ENCODE measurements at places on chromosomes 16 and 17. TPM values are rescaled to one million over a fixed set of nuclear protein-coding genes. Genes with fewer than 3 reads are reported as not detected.

The SOX9 gene
- 20.8 TPM for polyA plus RNA-seq

The TPSB2 gene
- not detected for polyA plus RNA-seq

The GRAPL gene
- polyA plus RNA-seq: not detected

DNA sequence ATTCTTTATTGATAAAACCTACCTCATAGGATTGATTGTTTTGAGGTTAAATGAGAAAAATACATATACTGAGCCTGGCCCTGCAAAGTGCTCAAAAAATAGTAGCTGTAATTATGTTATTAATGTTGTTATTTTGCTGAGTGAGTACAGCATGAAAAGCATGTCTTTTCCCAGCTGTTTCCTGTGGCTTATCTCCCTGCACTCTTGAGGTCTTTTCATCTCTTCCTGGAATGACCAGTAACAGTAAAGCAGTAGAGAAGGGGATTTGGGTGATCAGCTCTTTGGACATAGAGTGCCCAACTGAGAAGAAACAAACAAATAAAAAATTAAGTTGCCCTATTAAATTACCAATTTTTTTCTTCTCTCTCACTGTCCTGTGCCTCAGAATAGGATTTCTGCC, 53.7 kb downstream of the NFAT5 start:
- H3K4me3 ChIP-seq: no peak overlapping the region
- DNase-seq: no peak
- H3K36me3 ChIP-seq: 0 out of 2 replicates have a peak, but pooled peaks cover 13% of the 10 kb centered on the region
- no peaks in the 10 kb centered on the region for H3K27me3 ChIP-seq
- no peak overlapping the region for H3K27ac ChIP-seq
- peaks cover 30% of the 10 kb centered on the region for H3K4me1 ChIP-seq

The NAGS gene
- 2.3 TPM for polyA plus RNA-seq

DNA sequence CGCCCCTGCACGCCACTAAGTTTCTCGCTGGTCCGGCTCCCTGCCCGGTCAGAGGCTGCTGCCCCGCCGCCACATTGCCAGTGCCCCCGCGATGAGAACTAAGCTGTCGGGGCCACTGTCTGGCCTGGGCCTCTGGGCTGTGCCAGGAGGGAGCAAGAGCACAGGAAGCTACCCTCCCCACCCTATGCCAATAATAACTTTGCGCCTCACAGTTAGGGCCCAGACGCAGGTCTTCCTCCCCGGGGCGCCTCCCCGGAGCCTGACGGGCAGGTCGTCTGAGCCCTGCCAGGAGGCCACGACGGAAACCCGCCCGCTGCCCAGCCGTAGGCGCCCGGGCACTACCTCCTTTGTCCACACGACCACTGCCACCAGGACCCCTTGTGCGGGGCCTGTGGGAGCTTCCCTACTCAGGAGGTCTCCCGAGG, 1.5 kb downstream of the ZFPM1 start:
- H3K36me3 ChIP-seq: no peaks in the 10 kb centered on the region
- no peaks in the 10 kb centered on the region for H3K4me1 ChIP-seq
- DNase-seq: peak; percentile 30
- H3K27me3 ChIP-seq: no peaks in the 10 kb centered on the region

- no peak for DNase-seq
- H3K4me1 ChIP-seq: no peaks in the 10 kb centered on the region
- no peak overlapping the region for H3K27ac ChIP-seq
- H3K36me3 ChIP-seq: no peaks in the 10 kb centered on the region
- 0 out of 2 replicates have a peak, but pooled peaks cover 13% of the 10 kb centered on the region for H3K27me3 ChIP-seq
Measured at GRCh38 chr17:4514206-4514605, 15.5 kb downstream of the SPNS2 start.

The OTOP3 gene
- not detected for polyA plus RNA-seq

- peak within 1 kb of the TSS; percentile 76 for H3K4me3 ChIP-seq
- DNase-seq: peak; percentile 92
- H3K36me3 ChIP-seq: no peaks in the 10 kb centered on the region
- no peaks in the 10 kb centered on the region for H3K27me3 ChIP-seq
- H3K4me1 ChIP-seq: peaks cover 22% of the 10 kb centered on the region
- peak within 1 kb of the TSS; percentile 94 for H3K27ac ChIP-seq
Measured at GRCh38 chr16:85612801-85613603, at the start of gene GSE1. Gene GSE1, plus strand, starts transcription at chr16:85613322. Its CDS starts 70 bp downstream, at chr16:85613392.

DNA sequence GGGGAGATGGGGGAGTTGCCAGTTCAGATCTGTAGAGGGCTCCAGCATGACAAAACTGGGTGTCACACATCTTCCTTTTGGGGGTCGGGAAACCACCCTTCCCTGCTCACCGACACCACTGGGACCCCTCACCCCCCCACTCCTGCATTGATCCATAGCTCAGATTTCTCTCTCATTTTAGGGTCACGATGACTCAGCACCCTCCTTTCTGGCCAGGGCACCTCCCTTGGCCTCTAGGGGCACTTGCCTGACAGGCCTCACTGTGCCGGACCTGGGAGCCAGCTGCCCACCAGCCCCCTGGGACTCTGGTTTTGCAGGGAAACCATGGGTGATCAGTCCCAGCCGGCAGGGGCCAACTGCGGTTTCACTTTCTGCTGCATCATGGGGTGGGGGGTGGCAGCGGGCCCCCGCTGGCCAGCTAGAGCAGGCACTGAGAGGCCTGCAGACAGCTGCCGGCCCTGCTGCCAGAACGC, 239.4 kb downstream of the MRTFB start:
- H3K4me3 ChIP-seq: peak overlapping the region; percentile 45
- H3K4me1 ChIP-seq: peaks cover 58% of the 10 kb centered on the region
- no peaks in the 10 kb centered on the region for H3K27me3 ChIP-seq
- H3K27ac ChIP-seq: peak overlapping the region; percentile 83
- peak; percentile 67 for DNase-seq

The NR1D1 gene
- 4.6 TPM for polyA plus RNA-seq

GRCh38 chr17:59753522-59754467, 46.3 kb downstream of the VMP1 start:
- H3K4me3 ChIP-seq: peak overlapping the region; percentile 65
- no peaks in the 10 kb centered on the region for H3K36me3 ChIP-seq
- H3K27ac ChIP-seq: peak overlapping the region; percentile 89
- no peaks in the 10 kb centered on the region for H3K27me3 ChIP-seq
- H3K4me1 ChIP-seq: peaks cover 58% of the 10 kb centered on the region

- H3K27ac ChIP-seq: no peak overlapping the region
- DNase-seq: no peak
- H3K27me3 ChIP-seq: no peaks in the 10 kb centered on the region
- peaks cover 33% of the 10 kb centered on the region for H3K4me1 ChIP-seq
- peaks cover 28% of the 10 kb centered on the region for H3K36me3 ChIP-seq
Measured at GRCh38 chr17:49621420-49621819, 45.7 kb downstream of the NXPH3 start.

Measured in GM23248 (cell line).